Heart left ventricle (tissue), 16 donors: ENCODE measurements at places on chromosomes 5 and 9. TPM values are rescaled to one million over a fixed set of nuclear protein-coding genes. Genes with fewer than 3 reads are reported as not detected.

The ZNG1F gene
- 1.1 TPM for total RNA-seq

The PLAC8L1 gene
- total RNA-seq: not detected

The FOXI1 gene
- total RNA-seq: not detected

GRCh38 chr5:74598731-74599130 lies 41.8 kb downstream of the ENC1 start:
- H3K36me3 ChIP-seq: no peaks in the 10 kb centered on the region
- peaks cover 15% of the 10 kb centered on the region for H3K4me1 ChIP-seq
- H3K27me3 ChIP-seq: no peaks in the 10 kb centered on the region
- DNase-seq: no peak
- no peak overlapping the region for H3K27ac ChIP-seq

DNA sequence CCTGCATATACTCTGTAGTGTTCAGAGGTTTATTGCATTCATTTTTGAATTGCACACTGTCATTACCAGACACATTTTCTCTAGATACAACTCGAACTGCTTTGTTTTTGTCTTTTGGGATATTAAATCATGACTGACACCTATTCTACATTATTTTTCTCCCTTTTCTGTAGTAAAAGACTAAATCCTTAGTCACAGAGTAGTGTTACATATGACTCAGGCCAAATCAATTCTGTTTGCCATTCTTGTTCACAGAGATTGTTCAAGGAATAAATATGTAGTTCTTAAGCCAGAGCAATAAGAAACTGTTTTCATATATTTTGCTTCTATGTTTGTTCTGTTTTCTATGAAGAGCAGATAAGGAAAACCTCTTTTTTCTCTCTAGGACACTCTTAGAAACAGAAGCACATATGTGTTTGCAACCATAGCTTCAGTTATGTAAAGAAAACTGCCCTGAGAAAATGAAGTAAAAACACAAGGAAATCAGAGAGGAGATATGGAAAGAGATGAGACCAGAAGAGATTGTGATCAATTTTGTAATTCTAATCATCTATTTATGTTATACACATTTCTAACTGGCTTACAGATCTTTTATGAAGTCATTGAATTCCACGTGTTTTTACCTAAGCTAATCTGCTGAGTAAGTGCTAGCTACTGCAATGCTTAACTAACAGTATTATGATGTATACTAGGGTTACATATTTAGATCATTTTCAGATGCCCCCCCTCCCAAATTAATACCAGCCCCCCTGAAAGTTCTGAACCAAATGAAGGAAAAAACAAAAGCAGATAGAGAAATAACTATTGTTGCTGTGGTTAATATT lies 1995.6 kb upstream of the CDH6 start:
- H3K27ac ChIP-seq: no peak overlapping the region
- H3K4me3 ChIP-seq: no peak overlapping the region
- no peak for DNase-seq
- H3K27me3 ChIP-seq: no peaks in the 10 kb centered on the region
- H3K36me3 ChIP-seq: no peaks in the 10 kb centered on the region

GRCh38 chr5:126971455-126972031 lies 58.8 kb downstream of the MARCHF3 start:
- H3K4me3 ChIP-seq: no peak overlapping the region
- no peaks in the 10 kb centered on the region for H3K27me3 ChIP-seq
- H3K4me1 ChIP-seq: peaks cover 16% of the 10 kb centered on the region
- DNase-seq: no peak
- peak overlapping the region; percentile 72 for H3K27ac ChIP-seq
- H3K36me3 ChIP-seq: no peaks in the 10 kb centered on the region

DNA sequence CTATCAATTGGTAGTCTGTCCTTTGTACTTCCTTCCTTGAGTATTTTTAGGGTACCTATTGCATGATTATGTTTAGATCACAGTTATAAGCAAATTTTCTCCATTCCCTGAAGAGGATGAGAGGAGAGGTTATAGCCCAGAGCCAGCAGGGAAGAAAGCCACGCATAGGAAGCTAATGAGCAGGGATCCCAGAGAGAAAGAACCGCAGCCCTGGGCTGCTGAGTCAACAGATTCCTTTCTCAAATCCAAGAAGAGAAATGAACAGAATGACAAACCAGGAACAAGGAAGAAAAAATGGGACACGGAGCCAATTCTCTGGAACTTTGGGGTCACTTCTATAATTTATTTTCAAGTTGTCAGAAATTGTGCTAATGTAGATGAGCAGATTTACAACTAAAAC lies 284.5 kb downstream of the RFX3 start:
- no peak overlapping the region for H3K4me3 ChIP-seq
- no peak for DNase-seq
- H3K27ac ChIP-seq: no peak overlapping the region
- H3K36me3 ChIP-seq: peaks cover 6% of the 10 kb centered on the region

DNA sequence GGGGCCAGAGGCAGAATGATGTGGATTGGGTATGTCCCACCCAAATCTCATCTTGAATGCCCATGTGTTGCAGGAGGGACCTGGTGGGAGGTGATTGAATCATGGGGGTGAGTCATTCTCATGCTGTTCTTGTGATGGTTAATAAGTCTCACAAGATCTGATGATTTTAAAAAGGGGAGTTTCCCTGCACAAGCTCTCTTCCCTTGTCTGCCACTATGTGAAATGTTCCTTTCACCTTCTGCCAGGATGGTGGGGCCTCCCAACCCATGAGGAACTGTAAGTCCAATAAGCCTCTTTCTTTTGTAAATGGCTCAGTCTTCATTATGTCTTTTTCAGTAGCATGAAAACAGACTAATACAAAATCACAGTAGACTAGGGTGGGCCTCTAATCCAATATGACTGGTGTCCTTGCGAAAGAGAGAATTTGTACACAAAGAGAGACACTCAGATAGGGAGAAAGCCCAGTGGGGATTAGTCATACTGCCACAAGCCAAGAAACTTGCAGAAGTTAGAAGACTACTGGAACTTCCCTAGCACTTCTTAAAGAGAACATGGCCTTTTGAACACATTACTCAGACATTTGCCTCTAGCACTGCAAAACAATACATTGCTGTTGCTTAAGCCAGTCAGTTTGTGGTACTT lies 68.4 kb downstream of the ANXA1 start:
- H3K27me3 ChIP-seq: peaks cover 16% of the 10 kb centered on the region
- peak overlapping the region; percentile 46 for H3K27ac ChIP-seq
- no peak overlapping the region for H3K4me3 ChIP-seq
- H3K36me3 ChIP-seq: no peaks in the 10 kb centered on the region
- no peaks in the 10 kb centered on the region for H3K4me1 ChIP-seq

DNA sequence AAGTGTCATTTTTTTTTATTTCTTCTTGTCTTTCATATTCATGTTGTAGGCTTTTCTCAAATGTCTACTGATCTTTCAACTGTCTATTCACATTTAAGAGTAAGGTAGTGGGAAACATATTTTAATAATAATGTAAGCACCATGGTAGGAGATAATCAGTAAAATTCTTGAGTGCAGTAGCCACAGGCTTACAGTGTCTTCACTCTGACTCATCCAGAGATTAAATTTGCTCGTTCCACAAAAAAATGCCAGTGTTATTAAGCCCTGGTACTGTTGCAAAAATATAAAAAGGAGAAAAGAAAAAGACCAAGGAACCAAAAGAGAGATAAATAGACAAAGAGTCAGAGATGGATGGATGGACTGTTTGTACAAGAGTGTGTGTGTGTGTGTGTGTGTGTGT lies 43.0 kb downstream of the PARP8 start:
- H3K27me3 ChIP-seq: no peaks in the 10 kb centered on the region
- H3K36me3 ChIP-seq: no peaks in the 10 kb centered on the region
- no peak overlapping the region for H3K4me3 ChIP-seq

DNA sequence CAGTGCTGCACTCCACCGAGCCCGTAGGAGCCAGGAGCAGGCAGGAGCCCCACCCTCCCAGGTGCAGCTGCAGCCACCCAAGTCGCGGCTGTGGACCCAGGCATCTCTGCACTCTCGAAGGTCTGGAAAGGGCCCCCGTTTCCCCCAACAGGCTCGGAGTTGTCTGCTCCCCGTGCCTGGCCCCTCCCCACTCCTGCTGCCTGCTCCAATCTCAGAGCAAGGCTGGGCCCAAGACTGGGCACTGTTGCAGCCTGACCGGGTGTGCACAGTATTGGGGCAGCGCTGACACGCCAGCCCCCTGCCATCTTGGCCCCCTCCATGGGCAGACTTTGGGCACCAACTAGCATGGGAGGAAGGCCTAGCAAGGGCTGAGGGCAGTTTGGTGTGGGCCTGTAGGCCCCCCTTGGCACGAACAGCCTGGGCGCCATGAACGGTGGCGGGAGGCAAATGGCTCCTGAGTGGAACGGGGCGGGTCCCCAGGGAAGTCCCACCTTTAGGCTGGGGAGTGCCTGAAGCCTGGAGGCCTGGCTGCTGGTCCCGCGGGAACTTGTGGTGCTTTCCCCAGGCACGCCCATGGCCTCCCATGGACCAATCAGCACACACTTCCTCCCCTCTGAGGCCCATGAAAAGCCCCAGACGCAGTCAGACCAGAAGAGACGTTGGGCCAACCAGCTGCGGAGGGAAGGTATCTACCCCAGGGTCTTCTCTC lies 60.4 kb downstream of the PSAT1 start:
- DNase-seq: no peak
- H3K27me3 ChIP-seq: no peaks in the 10 kb centered on the region
- H3K36me3 ChIP-seq: no peaks in the 10 kb centered on the region
- H3K4me1 ChIP-seq: no peaks in the 10 kb centered on the region

- H3K4me3 ChIP-seq: no peak overlapping the region
- no peak for DNase-seq
- H3K27ac ChIP-seq: no peak overlapping the region
- H3K27me3 ChIP-seq: no peaks in the 10 kb centered on the region
- no peaks in the 10 kb centered on the region for H3K4me1 ChIP-seq
These were observed 11.5 kb upstream of the PRRC1 start for GRCh38 chr5:127505905-127506304.

GRCh38 chr5:169895926-169896325 lies 84.4 kb downstream of the INSYN2B start:
- no peak for DNase-seq
- no peaks in the 10 kb centered on the region for H3K4me1 ChIP-seq
- no peaks in the 10 kb centered on the region for H3K27me3 ChIP-seq
- no peak overlapping the region for H3K27ac ChIP-seq

DNA sequence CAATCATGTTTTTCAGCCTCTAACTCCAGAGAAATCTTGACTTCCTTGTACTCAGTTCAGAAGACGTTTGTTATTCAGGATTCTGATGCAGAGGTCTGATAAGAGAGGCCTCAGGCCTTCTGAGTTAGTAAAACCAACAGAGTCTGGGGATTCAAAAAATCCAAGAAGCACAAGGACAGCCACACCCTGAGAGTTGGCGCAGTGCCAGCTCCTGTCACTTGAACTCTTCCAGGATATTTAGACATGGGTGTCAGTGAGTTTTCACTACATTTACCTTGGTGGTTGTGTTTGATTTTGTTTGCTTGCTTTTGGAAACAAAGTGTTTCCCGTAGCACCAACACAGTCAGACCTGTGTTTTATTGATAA lies 41.6 kb upstream of the PDE8B start:
- no peaks in the 10 kb centered on the region for H3K27me3 ChIP-seq
- peaks cover 20% of the 10 kb centered on the region for H3K4me1 ChIP-seq
- H3K36me3 ChIP-seq: no peaks in the 10 kb centered on the region
- H3K4me3 ChIP-seq: no peak overlapping the region
- DNase-seq: peak; percentile 48

DNA sequence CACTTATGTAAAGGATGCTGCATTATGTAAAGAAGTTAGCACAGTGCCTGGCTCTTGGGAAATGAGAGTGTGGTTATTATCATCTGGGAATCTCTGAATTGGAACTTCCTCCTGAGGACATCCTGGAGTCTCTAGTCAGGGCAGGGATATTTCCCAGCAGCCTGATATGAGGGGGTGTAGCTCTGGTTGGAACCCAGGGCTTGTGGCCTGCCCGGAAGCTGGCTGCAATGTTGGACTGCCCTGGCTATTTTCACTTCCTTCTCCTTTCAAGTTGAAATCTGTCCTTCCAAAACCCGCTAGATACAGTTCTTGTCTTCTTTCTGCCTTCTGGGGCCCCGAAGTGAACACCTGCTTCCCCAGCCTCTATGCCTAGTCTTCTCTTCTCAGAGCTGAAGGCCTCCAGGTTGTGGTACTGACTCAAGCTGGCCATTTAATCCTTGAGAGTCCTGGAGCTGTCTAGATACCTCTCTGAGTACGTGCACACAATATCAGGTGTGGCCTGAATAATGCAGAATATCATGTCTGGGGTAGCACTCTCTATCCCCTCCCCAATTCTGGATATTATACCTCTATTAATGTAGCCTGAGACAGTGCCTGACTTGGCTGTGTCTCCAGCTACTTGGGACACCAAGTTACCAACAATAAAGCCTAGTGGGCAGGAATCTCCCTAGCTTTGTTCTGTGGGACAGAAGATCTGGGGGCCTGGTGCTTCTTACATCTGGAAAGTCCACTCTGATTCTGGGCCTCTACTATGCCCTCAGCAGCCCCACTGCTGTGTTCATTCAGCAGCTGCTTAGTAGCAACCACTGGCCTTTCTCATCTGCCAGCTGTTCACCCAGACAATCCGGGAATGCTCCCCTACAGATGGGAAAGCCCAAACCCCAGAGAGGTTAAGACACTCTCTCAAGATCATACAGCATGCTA lies 45.0 kb downstream of the SLC6A7 start:
- H3K27me3 ChIP-seq: no peaks in the 10 kb centered on the region
- no peaks in the 10 kb centered on the region for H3K36me3 ChIP-seq
- H3K27ac ChIP-seq: no peak overlapping the region
- no peak overlapping the region for H3K4me3 ChIP-seq
- no peaks in the 10 kb centered on the region for H3K4me1 ChIP-seq

DNA sequence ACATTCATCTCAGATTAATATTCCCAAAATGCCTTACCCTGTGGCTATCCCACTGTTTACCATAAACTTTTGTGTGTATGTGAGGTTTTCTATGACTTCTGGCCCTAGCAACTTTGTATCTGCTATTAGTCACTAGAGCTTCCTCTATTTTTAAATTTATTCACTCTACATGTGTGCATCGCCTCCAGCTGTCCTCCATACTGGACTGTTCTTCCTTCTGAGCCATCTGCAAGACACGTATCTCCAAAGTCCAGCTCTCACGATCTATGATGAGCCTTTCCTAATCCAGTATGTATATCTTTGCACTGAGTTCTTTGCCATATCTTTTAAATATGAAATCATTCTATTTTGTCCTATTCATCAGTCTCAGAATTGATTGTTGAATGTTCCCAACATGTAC lies 1.7 kb upstream of the GNG10 start:
- DNase-seq: no peak
- no peak overlapping the region for H3K4me3 ChIP-seq
- no peak overlapping the region for H3K27ac ChIP-seq
- H3K4me1 ChIP-seq: peaks cover 12% of the 10 kb centered on the region
- H3K36me3 ChIP-seq: peaks cover 3% of the 10 kb centered on the region
- no peaks in the 10 kb centered on the region for H3K27me3 ChIP-seq
